ENCODE measurements at places on chromosomes 13 and 19. TPM values are rescaled to one million over a fixed set of nuclear protein-coding genes. Genes with fewer than 3 reads are reported as not detected.

RUBCNL gene
- polyA plus RNA-seq: 2.4 TPM

CTXN1 gene
- 2.7 TPM for polyA plus RNA-seq

ZNF154 gene
- 9.3 TPM for polyA plus RNA-seq

CD22 gene
- 7.4 TPM for polyA plus RNA-seq
